ENCODE measurements at places on chromosomes 12 and 14. TPM values are rescaled to one million over a fixed set of nuclear protein-coding genes. Genes with fewer than 3 reads are reported as not detected.

DNA sequence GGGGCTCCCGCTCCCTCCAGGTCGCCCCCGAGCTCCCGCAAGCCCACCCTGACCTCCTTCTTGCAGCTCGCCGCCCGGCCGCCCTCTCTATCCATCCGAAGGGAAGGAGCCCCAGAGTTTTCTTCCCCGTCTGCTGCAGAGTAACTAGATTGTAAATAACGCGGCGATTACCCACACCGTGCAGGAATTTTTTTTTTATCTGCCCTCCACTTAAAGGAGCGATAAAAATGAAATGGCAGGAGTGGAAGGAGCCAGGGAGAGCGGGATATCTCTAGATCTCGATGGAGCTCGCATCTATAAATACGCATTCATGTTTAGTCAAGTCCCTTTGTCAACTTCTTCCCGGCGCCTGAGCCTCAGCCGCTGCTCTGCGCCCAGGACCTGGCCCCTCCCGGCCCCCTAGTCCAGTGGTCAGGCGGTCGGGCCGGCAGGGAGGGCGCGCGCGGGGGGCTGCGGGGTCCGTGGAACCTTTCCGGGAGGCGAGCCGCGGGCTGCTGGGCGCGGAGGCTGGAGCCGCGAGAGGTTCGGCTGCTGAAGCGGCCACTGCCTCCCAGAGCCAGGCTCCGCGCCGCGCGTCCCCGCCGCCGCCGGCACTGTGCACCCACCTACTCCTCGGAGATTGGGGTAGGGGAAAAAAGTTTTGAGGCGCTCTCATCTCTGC, 386.0 kb downstream of the BCAT1 start:
- H3K4me1 ChIP-seq = peaks cover 14% of the 10 kb centered on the region
- no peaks in the 10 kb centered on the region for H3K36me3 ChIP-seq
- no peak overlapping the region for H3K27ac ChIP-seq
- peak; percentile 12 for DNase-seq

FZD10 gene
- not detected for total RNA-seq

- H3K27ac ChIP-seq = no peak overlapping the region
- H3K27me3 ChIP-seq = no peaks in the 10 kb centered on the region
- DNase-seq = no peak
- no peak overlapping the region for H3K4me3 ChIP-seq
Measured at GRCh38 chr12:102022286-102022685, 39.5 kb downstream of the WASHC3 start.

TMEM117 gene
- 0.68 TPM for total RNA-seq

DNA sequence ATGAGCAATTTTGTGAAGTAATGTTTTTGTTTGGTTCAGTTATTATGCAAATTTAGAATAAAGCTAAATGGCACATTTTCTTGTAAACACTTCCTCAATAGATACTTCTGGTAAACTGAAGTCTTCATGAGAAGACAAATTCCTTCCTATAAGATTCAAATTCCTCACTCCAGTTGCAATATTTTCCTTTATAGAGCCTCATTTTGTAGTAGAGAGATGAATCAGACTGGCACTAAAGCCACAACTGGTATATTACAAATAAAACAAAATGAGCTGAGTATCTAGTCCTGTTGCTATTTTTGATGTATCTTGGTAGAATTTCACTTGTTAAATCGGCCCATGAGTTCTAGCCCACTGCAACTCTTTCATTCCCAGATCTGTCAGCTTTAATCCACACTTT, 5.5 kb downstream of the LGR5 start:
- H3K4me3 ChIP-seq = no peak overlapping the region
- H3K27ac ChIP-seq = no peak overlapping the region
- DNase-seq = no peak
- H3K27me3 ChIP-seq = peaks cover 47% of the 10 kb centered on the region

- H3K27ac ChIP-seq = no peak overlapping the region
- H3K4me3 ChIP-seq = no peak overlapping the region
- no peaks in the 10 kb centered on the region for H3K27me3 ChIP-seq
- peaks cover 31% of the 10 kb centered on the region for H3K4me1 ChIP-seq
- DNase-seq = no peak
- peaks cover 8% of the 10 kb centered on the region for H3K36me3 ChIP-seq
Measured at GRCh38 chr12:93803424-93803807, 126.2 kb downstream of the CRADD start.

DNA sequence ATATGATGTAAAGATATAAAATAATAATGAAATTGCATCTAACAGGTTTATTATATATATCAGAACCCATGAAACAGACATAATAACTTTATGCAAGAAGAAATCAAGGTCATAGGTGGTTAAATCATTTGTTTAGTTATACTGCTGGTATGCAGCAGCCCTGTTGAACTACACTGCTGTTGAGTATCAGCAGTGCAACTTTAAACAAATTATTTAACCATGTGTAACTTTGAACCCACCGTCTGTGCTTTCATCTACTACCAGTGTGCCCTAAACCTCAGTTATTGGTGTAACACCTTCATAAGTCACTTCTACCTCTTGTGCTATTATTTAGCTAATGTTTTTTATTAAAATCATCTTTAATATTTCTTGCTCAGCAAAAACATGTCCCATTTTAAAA, 262.3 kb upstream of the CRY1 start:
- no peak overlapping the region for H3K27ac ChIP-seq
- H3K4me1 ChIP-seq = peaks cover 74% of the 10 kb centered on the region
- H3K27me3 ChIP-seq = no peaks in the 10 kb centered on the region
- peaks cover 28% of the 10 kb centered on the region for H3K36me3 ChIP-seq
- no peak for DNase-seq

DNA sequence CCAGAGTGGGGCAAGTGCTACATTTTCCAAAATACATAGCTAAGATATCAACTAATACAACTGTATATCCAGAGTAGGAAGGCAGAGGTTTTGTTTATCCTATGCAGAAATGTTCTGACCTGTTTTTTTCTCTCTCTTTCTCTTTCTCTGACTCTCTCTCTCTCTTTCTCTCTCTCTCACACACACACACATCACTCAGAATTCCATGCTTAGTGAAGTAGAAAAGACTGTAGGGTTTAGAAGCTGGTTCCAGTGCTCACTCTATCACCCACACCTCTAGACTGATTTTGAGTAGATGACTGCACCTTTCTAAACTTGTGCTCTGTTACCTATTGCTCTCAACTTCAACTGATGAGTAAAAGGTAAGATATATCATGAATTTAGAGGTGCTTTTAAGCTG, 356.7 kb downstream of the LRIG3 start:
- no peak for DNase-seq
- H3K36me3 ChIP-seq = no peaks in the 10 kb centered on the region
- H3K27ac ChIP-seq = no peak overlapping the region
- no peaks in the 10 kb centered on the region for H3K4me1 ChIP-seq

DNA sequence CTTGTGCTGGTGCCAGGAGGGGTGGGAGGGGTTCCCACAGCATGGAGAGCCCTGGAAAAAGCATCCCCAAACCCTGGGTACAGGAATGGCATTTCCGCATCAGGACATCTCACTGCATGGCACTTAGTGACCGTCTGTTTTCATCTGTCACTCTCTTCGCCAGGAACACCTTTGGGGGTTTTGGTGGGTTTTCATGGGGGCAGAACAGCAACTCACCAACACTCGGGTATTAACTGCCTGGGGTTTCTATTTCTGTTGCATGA, 3.5 kb downstream of the VSX2 start:
- no peak overlapping the region for H3K27ac ChIP-seq
- peaks cover 92% of the 10 kb centered on the region for H3K27me3 ChIP-seq
- peaks cover 9% of the 10 kb centered on the region for H3K4me1 ChIP-seq
- H3K4me3 ChIP-seq = no peak overlapping the region
- DNase-seq = no peak
- H3K36me3 ChIP-seq = no peaks in the 10 kb centered on the region

CRADD gene
- total RNA-seq = 6.0 TPM

DNA sequence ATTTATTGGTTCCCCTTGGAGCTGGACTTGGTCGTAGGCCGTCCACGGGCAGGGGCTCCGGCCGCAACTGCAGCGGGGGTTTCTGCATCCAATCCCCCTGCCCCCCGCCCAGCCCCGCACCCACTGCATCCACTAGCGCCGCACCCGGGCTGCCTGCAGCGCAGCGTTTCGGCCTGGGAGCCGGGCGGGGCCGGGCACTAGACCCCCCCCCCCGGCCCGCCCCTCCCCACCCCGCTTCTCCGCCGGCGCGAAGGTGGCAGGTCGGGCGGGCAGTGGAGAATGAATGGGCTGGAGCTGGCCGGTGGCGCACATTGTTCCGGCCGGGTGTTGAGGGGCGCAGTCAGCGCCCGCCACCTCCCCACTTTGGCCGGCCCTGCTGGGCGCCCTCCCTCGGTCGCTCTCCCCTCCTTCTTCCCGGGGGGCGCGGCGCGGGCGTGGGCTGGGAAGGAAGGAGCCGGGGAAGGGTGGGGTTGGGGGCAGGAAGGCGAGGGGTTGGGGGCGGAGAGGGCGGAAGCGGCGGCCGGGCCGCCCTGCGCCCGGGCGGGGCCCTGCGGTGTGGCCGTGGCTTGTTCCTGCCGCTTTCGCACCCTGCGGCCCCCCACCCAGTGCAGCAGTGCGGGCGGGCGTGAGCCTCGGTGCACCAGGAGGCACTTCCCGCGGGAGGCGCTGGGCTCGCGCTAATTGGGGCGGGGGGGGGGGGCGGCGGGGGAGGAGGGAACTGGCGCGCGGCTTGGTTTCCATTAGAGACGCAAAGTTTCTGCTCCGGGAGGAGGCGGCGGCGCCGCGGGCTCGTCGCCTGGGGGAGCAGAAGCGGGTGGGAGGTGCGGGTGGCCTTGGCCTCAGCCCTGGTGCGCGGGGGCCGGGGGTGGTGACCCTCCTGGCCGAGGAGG, 841 bp downstream of the CALM1 start:
- peaks cover 4% of the 10 kb centered on the region for H3K27me3 ChIP-seq
- H3K4me1 ChIP-seq = peaks cover 47% of the 10 kb centered on the region
- peak; percentile 80 for DNase-seq
- peaks cover 39% of the 10 kb centered on the region for H3K36me3 ChIP-seq
- peak overlapping the region; percentile 89 for H3K4me3 ChIP-seq

KCNH3 gene
- 10.2 TPM for total RNA-seq

GRCh38 chr12:10191865-10192264, 13.0 kb downstream of the TMEM52B start:
- no peak for DNase-seq
- no peaks in the 10 kb centered on the region for H3K36me3 ChIP-seq
- H3K27ac ChIP-seq = no peak overlapping the region
- H3K27me3 ChIP-seq = peaks cover 15% of the 10 kb centered on the region

SLC17A8 gene
- total RNA-seq = not detected

C14orf180 gene
- not detected for total RNA-seq

DNA sequence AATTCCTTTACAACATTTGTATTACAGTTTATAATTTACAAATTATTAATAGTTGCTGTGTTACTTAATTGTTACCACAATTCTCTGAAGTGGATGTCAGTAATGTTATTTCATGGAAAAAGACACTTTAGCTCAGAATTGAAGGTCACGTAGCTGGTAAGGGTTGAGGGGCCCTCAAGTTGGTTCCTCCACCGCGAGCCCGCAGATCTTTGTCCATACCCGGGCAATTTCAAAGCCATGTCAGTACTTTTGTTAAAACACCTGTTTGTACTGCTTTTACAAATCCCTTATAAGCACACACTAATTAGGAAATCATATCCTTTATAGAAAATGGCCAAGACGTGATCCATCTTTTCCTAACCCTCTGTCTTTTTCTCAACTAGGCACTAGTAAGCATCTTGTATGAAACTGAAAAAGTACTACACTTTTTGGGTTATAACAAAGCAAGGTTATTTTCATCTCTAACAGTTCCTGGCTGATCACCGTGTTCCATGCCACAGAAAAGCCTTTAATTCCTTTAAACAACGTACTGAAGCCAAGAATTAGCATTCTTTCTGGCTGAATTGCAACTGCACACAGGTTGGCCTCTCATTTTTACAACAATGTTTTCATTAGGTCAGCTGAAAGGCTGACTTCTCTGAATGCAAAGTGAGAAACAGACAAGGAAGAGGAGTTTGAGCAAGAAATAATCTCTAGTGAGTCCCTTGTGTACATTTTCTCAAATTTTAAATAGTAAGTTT, 76.1 kb downstream of the CNTN1 start:
- H3K27ac ChIP-seq = no peak overlapping the region
- no peaks in the 10 kb centered on the region for H3K27me3 ChIP-seq
- no peaks in the 10 kb centered on the region for H3K4me1 ChIP-seq
- DNase-seq = no peak

BDKRB2 gene
- not detected for total RNA-seq

GRCh38 chr14:65027127-65027799, 40.6 kb downstream of the FNTB start:
- H3K27ac ChIP-seq = no peak overlapping the region
- DNase-seq = no peak
- no peaks in the 10 kb centered on the region for H3K27me3 ChIP-seq
- H3K4me3 ChIP-seq = no peak overlapping the region

GRCh38 chr14:84490081-84490480, 1039.9 kb upstream of the FLRT2 start:
- DNase-seq = no peak
- H3K4me3 ChIP-seq = no peak overlapping the region
- H3K27me3 ChIP-seq = no peaks in the 10 kb centered on the region

DNA sequence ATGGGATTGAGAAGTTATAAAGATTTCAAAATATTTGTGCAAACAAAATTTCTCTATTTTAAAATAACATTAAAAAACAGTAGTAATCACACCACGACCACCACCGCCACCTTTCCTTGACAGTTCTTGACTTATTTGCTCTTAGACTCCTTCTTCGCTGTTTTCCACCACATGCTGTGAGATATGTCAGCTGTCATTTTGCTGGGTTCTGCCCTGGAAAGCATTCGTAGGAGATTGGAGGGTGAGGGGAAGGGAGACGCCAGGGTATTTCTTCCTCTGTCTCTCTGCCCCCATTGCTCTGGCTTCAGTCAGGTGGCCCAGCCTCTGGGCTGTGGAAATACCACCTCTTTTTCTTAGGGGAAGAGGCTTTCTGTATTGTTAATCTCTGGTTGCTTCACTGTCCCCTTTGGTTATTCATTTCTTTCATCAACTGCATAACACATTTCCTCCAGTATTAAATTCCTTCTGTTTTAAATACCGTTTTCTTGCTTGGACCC, 186.2 kb downstream of the NEDD1 start:
- no peaks in the 10 kb centered on the region for H3K4me1 ChIP-seq
- H3K27me3 ChIP-seq = peaks cover 15% of the 10 kb centered on the region
- no peak overlapping the region for H3K27ac ChIP-seq

SLC10A1 gene
- total RNA-seq = not detected

MED6 gene
- total RNA-seq = 66.6 TPM

DNA sequence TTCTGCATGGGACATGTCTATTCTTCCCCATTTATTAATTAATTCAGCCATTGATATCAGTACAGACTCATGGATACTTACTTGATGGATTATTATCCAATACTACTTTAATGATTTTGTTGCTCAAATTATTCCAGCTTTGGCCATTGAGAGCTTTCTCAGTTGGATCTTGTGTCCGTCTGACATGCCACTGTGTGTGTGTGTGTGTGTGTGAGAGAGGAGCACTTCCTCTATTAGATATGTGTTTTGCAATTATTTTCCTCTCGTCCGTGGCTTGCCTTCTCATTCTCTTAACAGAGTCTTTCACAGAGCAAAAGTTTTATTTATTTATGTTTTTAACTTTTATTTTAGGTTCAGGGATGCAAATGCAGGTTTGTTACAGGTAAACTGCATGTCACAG, 194.2 kb downstream of the ADGRD1 start:
- peaks cover 3% of the 10 kb centered on the region for H3K4me1 ChIP-seq
- DNase-seq = no peak
- no peak overlapping the region for H3K4me3 ChIP-seq
- no peaks in the 10 kb centered on the region for H3K36me3 ChIP-seq
- no peak overlapping the region for H3K27ac ChIP-seq
- peaks cover 18% of the 10 kb centered on the region for H3K27me3 ChIP-seq

- no peaks in the 10 kb centered on the region for H3K36me3 ChIP-seq
- H3K4me3 ChIP-seq = no peak overlapping the region
- H3K27ac ChIP-seq = no peak overlapping the region
- DNase-seq = no peak
- H3K27me3 ChIP-seq = no peaks in the 10 kb centered on the region
Measured at GRCh38 chr12:2486796-2487195, 308.0 kb upstream of the FKBP4 start.

SIX1 gene
- not detected for total RNA-seq

SELPLG gene
- 22.2 TPM for total RNA-seq

GSC gene
- not detected for total RNA-seq

Measured in activated naive CD8-positive, alpha-beta T cell treated with anti-CD3 and anti-CD28 coated beads for 36 hours (primary cell).